Activated naive CD8-positive, alpha-beta T cell treated with anti-CD3 and anti-CD28 coated beads for 36 hours (primary cell): ENCODE measurements at places on chromosomes 13 and 19. TPM values are rescaled to one million over a fixed set of nuclear protein-coding genes. Genes with fewer than 3 reads are reported as not detected.

- peak; percentile 8 for DNase-seq
These were observed 21.8 kb upstream of the OR10H1 start for GRCh38 chr19:15837221-15837731.

ZNF682 gene
- 12.2 TPM for total RNA-seq

- no peak for DNase-seq
These were observed 11.9 kb downstream of the ADAT3 start for GRCh38 chr19:1917146-1917545.

GPR12 gene
- not detected for total RNA-seq

MAP4K1 gene
- 169 TPM for total RNA-seq

KCTD12 gene
- total RNA-seq = 19.4 TPM

GRCh38 chr19:45863840-45864628, at the start of gene FOXA3:
TSS of gene FOXA3 (plus strand) at chr19:45864326. CDS start at chr19:45864457, 131 bp downstream.
- DNase-seq = peak; percentile 78

RINL gene
- total RNA-seq = 75.0 TPM

- no peak for DNase-seq
These were observed 286.3 kb downstream of the POU4F1 start for GRCh38 chr13:78317030-78317429.
